HCEC 1CT (cell line): ENCODE measurements at places on chromosomes 6 and 20.
A peak's percentile ranks its signal among the peaks of the same experiment; 100 is the strongest.

- no peak for DNase-seq
Observed at GRCh38 chr20:43564993-43565757, 6.3 kb downstream of the SGK2 start.

DNA sequence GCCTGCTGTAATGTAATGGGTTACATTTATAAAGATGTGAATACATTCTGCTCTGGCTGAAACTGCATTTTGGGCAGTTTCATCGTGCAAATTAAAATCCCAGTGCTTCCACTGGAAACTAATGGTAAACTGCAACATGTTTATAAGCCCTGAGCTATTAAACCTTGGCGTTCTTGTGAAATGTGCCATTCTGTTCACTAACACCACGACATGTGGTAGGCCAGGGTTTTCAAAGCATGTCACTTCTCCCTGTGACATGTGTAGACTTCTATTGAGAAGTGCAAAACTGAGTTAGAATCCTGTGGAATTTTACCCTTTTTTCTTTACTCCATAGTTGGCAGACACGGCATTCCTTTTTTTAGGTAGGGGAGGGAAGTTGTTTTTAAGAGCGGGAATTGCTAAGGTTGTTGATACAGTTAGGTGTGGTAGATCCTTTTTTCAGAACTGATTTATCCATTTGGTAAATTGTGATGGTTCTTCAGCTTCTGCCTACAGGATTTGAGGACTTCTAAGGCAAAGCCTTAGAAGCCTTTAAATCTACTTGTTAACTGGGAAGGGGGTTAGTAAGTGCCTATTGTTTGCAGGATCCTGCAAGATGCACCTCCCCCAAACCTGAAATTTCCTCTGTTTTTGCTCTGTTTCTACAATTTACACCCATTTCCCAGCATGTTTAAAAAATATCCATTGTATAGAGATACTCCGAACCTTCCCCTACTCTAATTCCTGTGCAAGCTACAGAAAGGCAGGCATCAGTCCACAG lies 4.2 kb downstream of the SASH1 start:
- no peak for DNase-seq

GRCh38 chr20:14453259-14453658 lies 115.8 kb upstream of the FLRT3 start:
- DNase-seq: no peak

GRCh38 chr6:160028487-160029275 lies 59.8 kb downstream of the IGF2R start:
- DNase-seq: no peak

DNA sequence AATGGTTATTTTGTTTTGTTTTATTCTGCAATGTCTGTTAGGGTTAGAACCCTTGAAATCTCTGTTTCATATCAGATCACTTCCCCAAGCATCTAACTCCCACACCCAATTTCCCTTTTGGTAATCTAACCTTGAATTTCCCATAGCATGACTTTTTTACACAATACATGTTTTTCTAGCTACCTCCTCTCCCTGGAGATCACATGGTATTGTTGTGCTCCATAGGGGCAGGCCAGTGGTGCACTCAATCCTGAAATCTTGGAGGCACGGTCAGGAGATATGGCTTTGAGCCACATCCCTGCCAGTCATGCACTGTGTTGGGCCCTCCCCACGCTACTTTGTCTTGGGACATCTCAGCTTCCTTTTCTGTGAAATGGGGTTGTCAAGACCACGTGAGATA lies 36.7 kb upstream of the NNAT start:
- no peak for DNase-seq

DNA sequence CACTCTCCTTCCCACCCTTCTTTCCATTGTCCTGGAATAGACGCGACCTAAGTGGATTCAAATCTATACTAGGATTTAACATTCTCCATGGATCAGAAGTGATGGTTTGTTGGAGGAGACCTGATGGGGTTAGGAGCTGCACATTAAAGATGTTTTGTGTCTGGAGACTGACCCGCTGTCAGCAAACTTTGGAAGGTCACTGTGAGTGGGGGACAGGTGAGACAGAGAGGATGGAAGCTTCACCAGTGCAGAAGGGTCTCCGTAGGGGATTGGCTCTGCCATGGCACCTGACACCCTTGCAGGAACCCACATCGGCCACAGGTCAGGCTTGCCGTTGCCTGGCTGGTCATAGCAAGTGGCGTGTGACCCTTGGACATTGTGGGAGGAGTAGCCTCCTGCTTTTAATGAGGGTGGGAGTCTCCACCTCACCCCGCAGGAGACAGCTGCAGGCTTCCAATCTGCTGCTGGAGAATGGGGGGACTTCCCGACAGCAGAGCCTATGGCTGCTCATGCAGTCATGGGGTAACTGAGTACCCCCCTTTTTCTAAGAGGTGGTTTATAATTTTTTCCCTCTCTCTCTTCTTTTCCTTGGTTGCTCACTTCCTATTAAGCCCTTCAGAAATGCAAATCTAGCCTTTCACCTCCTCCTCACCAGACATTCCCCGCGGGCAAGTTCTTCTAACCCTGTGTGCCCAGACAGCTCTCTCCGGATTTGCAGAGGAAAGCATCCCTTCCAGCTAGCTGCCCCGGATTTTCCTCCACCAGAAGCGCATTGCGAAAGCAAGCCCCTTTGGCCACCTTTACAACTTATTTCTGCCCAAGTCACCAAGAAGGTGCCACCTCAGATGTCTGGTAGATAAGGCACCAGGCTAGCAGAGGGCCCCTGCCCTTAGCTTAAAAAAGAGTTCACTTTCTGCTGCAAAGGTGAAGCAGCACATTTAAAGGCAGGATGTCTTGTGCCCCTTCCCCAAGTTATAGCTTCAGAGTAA lies 53.5 kb downstream of the DACT2 start:
- no peak for DNase-seq

GRCh38 chr20:9374480-9374879 lies 139.9 kb upstream of the LAMP5 start:
- DNase-seq: no peak

GRCh38 chr6:3808759-3809514 lies 40.2 kb upstream of the FAM50B start:
- DNase-seq: peak; percentile 95

DNA sequence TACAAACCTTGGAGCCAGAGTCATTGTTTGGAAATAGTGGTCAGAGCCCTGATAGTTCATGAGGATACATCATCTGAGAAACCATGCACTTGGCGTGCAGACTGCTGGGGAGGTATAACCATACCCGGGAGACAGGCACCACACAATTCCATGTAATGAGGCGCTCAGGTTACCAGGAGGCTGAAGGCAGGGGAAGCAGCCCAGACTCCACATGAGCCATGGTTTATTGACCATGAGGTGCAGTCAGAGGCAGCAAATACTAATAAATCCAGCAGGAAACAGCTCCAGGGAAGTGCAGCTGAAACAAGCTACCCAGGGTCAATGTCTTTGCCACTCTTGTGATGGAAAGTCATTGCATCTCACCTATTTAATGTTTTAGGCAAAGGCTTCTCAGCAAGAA lies 156.0 kb downstream of the TBC1D7 start:
- DNase-seq: no peak

- no peak for DNase-seq
Observed at GRCh38 chr6:138563650-138564049, 64.4 kb upstream of the NHSL1 start.

DNA sequence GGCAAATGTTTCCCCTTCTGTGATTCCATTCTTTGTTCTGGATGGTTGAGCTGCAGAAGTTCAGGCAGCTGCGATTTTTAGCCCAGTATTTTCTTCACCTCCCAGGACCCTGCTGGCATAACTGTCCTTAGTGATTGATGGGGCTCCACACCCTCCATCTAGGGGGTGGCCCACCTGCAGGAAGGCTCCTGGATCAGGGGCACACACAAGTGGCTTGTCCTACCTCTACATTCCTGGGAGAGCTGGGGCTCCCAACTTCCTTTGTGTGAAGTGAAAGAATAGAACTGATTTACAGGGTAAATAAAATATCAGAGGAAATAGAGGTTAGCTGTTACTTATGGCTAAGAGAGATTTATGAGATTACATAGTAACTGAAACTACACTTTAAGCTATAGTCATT lies 129.5 kb upstream of the MAP3K7 start:
- no peak for DNase-seq

DNA sequence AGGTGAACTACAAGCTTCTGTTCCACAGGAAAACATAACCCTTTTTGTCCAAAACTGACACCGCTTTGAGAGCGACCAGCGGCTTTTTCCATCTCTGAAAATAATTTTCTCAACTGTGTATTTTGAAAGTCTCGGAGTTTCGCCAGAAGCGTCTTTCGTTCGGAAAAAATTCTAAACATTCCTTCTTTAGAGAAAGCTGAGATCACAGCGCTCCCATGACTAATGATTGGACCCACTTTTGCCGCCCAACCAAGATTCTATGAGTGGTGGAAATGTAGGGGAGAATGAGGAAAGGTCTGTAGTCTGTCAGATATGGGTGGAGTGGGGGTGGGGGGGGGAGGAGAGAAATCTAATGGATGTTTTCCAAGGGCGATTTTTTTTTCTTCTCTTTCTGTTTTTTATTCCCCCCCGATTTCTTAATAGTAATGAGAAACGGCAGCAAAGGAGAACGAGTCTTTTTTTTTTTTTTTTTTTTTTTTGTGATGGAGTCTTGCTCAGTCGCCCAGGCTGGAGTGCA lies 189.3 kb downstream of the TRIM27 start:
- no peak for DNase-seq

DNA sequence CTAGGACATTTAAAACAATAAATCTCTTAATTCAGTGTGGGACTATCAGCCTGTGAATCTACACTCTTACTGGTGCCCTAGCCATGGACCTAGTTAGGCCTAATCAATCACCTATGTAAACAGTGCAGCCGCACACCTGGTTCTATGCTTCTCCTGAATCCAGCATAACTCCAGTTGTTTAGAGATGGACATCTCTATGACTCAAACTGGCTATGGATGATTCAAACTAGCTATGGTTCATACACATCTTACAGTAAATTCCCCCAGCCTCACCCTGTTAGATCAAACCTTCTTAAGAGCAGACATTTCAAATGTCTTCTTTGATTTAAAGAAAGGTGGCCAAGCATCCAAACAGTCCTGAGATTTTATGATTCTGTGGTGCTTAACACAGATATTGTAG lies 34.7 kb downstream of the SLC35B3 start:
- DNase-seq: no peak

DNA sequence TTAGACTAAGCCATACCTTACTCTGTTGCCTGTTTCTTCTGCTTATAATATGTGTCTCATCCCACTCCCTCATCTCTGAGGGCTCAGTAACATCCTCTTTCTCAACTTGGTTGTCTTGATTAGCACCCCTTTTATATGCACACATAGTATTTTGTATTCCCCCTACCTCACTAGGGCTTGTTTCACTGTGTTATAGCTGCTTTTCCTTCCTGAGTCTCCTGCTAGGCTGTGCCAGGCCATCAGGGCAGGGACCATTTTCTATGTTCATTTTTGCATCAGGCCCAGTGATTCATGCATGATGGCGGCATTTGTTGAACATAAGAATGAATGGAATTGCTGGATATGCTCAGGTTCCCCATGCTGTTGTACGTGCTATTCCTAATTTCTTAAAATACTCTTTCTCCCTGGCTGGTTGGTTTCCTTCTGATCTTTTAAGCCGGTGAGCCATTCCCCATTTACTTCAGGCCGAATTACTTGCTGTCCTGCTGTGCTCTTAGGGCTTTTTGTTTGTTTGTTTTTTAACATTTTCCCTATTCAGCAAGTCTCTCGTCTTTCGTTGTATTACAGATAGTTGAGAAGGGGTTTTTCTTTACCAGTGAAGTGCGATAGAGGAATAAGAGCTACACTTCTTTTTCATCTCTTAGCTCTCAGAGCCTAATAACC lies 183.2 kb downstream of the CARMIL1 start:
- no peak for DNase-seq

DNA sequence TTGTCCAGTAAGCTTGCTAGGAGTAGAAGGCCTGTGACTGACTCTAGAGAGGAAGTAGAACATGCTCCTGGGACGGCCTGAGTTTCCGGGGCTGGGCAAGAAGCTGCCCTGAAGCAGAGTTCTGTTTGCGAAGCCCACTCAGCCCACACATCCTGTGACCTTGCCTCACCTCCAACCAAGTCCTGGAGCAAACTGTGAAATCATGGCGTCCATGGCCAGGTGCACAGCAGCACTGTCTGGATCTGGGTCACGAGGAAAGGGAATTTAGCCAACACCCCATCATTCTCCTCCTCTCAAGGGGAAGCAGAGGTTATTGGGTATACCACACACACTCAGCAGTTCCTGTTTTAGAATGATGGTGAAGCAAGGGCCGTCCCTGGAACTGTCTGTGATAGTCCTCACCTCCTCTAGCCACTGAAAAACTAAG lies 87.5 kb downstream of the CRYBG1 start:
- DNase-seq: no peak

DNA sequence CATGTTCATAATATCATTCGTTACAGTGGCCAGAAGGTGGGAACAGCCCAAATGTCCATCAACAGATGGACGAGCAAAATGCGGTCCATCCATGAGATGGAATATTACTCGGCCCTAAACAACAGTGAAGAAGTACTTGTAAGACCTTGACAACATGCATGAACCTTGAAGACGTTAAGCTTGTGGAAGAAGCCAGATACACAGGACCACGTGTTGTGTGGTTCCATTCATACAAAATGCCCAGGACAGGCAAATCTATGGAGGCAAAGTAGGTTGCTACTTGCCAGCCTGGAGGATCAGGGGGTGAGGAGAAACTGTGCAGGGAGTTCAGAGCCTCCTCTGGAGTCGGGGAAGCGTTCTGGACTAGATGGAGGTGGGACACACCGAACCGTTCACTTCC lies 207.1 kb downstream of the ERMARD start:
- DNase-seq: no peak

DNA sequence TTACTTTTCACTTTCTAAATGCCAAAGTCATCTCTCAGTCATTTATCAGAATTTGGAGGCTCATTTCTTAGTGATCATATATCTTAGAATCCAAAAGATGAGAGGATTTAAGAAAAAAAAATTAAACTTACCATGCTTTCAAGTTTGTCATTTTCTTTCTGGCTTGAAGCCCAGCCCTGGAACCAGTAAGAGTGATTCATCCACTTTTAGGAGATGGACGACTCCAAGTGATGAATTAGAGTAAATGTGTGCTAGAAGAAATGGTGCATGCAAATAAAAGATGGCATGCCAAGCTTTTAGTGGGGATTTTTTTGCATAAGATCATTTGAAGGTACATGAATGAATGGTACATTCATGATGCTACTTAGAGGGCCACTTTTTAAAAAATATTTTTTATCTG lies 20.1 kb downstream of the PLCB1 start:
- DNase-seq: peak; percentile 68

- no peak for DNase-seq
Observed at GRCh38 chr6:127200114-127200513, 66.5 kb upstream of the RNF146 start.

GRCh38 chr6:80967609-80968008 lies 784.9 kb downstream of the TENT5A start:
- DNase-seq: no peak

GRCh38 chr6:142857233-142857761 lies 87.7 kb downstream of the HIVEP2 start:
- DNase-seq: no peak
